ENCODE measurements at places on chromosomes 1 and 21.

DNA sequence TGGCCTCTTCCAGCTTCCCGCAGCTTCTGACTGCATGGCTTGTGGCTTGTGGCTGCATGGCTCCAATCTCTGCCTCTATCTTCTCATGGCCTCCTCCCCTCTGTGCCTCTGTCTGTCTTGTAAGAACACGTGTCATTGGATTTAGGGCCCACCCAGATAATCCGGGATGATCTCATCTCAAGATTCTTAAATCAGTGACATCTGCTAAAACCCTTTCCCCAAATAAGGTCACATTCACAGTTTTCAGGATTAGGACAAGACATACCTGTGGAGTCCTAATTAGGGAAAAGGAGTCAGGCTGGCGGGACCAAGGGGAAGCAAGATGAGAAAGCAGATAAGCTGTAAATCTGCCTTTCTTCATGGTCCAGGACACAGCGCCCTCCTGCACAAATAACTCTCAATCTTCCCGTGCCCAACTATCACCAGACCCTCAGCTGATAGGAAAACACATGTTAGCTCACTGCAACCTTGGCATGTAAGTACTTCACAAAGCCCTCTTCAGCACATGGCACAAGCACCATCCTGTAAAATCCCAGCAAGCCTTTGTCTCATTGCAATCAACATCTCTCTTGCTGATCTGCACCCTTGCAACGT, 82.2 kb downstream of the SPSB1 start:
- peak; percentile 7 for DNase-seq

DNA sequence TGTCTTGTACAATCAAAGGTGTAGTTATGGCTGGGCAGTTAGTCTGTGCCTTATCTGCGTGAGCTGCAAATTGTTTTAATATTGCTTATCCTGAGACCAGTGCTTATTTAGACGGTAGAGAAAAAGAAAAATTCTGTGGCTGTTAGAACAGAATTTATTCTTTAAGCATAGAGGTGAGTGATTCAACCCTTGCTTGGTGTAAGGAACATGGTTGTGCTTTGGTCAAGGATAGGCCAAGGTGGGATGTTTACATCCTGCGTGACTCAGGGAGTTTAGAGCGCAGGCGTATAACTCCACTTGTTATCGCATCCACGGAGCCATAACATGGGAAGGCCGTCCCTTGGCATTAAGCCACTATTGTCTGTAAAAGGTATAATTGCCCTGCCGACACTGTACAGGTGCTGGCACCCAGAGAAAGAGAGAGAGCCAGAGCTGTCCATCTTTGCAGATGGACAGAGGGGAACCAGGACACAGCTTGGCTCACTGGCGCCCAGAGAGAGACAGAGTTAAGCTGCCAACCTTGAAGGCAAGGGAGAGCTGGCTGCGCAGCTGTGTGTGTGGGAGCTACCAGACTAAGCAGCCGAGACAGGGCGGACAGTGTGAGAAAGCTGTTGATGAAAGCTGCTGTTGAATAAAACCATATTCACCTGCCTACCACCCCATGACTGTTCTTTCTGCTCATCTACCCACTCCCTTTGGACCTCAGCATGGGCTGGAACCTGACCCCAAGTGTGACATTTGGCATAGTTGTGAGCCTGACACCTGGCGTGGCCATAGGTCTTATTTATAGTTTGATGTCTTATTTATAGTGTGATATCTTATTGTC, 200.4 kb downstream of the DYRK1A start:
- DNase-seq, result no peak

DNA sequence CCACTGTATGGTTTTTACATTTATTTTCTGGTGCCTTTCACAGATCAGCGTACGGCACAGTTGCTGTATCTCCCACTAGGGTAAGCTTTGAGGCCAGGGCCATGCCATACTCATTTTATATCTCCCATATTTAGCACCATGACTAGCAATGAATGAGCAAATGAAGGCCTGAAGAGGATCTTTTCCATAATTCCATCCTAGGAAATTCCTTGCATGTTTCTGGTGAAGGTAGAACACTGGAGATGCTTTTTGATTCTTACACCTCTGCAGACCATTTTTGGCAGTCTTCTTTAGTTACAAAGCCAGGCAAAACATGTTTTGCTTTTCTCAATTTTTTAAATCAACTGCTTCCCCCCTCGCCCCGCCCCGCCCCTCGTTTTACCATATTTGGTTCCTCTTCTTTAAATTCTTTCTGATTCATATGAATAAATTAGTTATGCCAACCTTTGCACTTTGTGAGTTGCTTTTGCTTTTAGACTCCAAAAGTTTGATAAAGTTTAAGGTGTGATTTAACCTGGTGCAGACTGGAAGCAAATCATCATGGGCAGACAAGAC, 78.9 kb upstream of the AK4 start:
- DNase-seq, result no peak

- no peak for DNase-seq
Measured at GRCh38 chr1:178232949-178233348, 139.0 kb downstream of the RASAL2 start.

- no peak for DNase-seq
Measured at GRCh38 chr1:160638926-160639325, 7.9 kb downstream of the SLAMF1 start.

- peak; percentile 64 for DNase-seq
Measured at GRCh38 chr1:39269791-39270342, 65.4 kb downstream of the MACF1 start.

- no peak for DNase-seq
Measured at GRCh38 chr21:28439788-28440187, 552.9 kb downstream of the LTN1 start.

GRCh38 chr1:101444381-101444780, 207.6 kb downstream of the S1PR1 start:
- no peak for DNase-seq

- DNase-seq, result no peak
Measured at GRCh38 chr1:158579733-158580132, at the start of gene OR10X1. TSS of gene OR10X1 (minus strand) at chr1:158579899. CDS start at chr1:158579899, 0 bp downstream.

DNA sequence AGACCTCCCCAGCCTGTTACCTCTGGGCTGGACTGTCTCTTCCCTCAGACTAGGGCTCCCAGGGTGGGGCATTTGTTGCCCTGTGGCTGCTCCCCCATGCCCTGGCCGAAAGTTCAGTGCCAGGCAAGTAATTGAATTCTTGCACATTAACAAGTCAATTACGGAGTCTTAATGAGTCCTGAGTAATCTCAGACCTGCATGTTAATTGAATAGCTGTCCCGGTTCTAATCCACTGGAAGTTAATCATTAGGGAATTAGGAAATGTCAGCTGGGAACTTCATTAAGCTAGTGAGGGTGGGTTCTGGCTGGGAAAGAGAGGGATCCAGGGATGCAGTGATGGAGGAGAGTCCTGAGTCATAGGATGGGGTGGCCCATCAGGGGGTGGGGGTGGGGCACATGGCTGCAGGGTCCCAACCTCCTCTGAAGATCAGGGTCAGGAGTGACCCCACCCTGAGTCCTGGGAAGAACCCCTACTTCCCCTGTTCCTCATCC, 47.1 kb upstream of the CSF3R start:
- no peak for DNase-seq

DNA sequence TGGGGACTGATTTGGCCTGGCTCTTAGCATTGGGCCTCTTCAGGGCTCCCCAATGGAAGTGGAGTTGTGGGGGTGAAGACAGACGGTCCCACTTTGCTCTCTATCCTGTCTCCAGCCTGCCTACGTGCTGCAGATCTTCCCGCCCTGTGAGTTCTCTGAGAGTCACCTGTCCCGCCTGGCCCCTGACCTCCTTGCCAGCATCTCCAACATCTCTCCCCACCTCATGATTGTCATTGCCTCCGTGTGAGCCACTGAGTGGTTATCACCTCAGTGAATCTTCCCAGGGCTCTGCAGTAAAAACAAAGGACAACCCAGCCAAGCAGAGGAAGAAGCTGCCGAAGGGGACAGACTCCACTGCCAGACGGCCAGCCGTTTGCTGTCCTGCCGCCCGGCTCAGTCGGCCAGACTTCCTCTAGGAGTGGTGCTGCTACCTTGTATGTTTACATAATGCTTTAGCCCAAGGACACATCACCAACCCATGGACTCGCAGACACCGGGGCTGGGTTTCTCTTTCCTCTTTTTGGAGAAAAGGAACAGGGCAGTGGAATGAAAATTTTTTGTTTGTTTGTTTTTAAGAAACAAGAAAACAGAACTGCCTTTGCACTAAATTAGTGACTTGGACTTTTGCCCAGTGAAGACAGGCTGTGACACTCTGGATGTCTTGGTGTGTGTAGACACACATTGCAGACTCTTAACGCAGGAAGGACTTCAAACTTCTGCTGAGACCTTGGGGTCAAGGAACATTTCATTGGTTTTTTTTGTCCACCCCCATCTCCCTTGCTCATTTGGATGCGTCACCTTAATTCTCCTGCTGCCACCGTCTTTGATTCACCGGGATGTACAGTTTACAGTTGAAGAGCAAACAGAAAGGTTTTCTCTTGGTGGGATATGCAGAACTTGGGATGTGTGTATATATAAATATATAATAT, 36.5 kb downstream of the ZBTB17 start:
- no peak for DNase-seq

DNA sequence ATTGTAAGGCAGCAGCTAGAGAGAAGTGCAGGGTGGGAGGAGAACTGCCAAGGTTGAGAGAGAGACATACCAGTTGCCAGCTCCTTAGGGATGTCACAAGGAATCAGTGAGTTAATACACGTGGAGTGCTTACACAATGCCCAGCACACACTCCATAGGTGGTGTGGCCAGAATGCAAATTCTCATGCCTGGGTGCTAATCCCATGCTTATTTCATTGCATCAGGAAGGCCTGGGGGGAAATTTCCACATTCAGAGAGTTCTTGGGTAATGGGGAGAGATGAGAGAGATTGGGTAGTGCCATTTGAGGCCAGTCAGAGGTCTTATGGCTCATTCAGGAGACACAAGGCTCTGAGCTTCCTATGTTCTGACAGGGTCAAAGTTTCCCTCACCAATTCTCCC, 38.7 kb downstream of the GJA5 start:
- DNase-seq, result no peak

DNA sequence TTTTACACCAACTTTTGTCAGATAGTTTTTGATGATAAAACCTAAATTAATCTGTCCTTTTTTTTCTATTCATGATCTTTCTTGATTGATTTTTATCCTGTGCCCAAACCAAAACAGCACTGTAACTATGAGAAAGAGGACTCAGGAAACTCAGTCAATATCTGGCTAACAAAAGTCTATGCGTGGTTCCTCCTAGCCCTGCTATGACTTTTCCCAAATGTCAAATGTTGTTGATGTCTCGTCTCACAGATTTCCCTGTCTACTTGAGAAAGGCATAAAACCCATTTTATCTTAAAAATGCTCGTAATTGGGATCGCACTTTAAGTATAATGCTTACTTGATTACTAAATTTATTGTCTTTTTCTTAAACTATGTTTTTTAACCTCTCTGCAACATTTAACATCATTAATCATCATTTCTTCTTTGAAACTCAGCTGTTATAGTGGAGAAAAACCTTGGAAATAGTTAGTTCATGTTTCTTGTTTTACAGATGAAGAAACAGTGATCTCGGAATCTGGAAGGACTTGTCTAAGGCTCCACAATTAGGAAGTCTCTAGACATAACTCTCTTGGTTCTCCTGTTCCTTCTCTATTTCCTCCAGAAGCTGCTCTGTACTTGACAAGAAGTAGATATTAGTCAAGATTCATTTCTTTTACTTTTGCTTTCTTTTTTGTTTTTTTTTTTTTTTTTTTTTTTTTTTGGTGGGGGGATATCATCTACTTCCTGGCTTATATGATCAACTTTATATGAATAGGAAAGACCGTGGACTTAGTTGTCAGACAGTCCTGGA, 26.2 kb upstream of the PTPRC start:
- DNase-seq, result no peak

- DNase-seq, result no peak
Measured at GRCh38 chr1:115499253-115499652, 142.5 kb upstream of the VANGL1 start.

DNA sequence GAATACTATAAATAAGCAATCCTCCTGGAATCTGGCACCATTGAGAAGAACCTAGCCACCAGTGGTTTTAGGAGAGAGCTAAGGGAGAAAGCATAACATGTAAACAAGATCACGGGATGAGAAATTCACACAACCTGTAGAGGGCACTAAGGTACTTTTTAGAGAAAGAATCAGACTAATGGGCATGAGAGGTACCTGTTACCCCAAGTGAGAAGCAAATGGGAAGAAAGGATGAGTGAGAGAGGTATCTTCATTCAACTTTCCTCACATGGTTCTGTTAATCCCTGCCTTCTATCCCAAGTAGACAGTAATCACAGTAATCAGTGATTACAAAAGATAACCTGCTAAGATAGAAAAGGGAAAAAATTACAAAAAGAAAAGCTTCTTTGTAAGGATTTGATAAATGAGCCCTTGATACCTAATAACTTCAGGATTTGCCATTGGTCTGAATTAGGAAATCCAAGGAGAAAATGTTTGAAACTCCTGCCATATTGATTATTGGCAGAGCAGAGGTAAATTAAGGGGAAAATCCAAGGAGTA, 251.1 kb upstream of the ADGRL2 start:
- DNase-seq, result no peak

GRCh38 chr1:25997828-25998761, at the start of gene PAFAH2:
TSS of gene PAFAH2 (minus strand) at chr1:25998063. CDS start at chr1:25990816, 7,247 bp downstream.
- DNase-seq, result peak; percentile 99

- peak; percentile 34 for DNase-seq
Measured at GRCh38 chr1:87226341-87226760, 102.3 kb upstream of the LMO4 start.

GRCh38 chr21:41744028-41744930, 22.6 kb downstream of the RIPK4 start:
- DNase-seq, result no peak

DNA sequence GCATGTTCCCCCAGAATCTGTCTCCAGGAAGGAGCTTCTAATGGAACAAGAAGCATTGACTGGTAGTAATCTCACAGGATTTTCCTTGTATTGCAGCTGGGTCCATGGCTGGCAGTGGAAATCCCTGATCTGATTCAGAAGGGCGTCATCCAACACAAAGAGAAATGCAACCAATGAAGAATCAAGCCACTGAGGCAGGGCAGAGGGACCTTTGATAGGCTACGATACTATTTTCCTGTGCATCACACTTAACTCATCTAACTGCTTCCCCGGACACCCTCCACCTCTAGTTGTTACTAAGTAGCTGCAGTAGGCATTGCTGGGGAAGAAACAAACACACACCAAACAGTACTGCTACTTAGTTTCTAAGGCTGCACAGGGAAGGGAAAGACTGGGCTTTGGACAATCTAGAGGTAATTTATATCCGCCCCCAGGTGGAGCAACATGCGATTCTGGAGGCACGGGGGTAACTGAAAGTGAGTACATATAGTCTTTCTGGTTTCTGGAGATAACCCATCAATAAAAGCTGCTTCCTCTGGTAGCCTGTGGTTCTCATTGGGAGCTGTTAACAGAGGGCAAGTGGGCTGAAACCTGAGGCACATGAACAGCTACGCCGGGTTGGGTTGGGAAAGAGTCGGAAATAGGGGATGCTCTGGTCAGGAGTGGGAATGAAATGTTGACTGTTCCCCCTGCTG, 837 bp upstream of the USP21 start:
- no peak for DNase-seq

- peak; percentile 96 for DNase-seq
Measured at GRCh38 chr1:228165372-228166169, at the start of gene IBA57. TSS of gene IBA57 (plus strand) at chr1:228165804. CDS start at chr1:228165817, 13 bp downstream.

GRCh38 chr1:235659186-235659771, 9.7 kb upstream of the GNG4 start:
- no peak for DNase-seq

Measured in DMS79 treated with DMSO at 0.1 percent for 48 hours (cell line).